KG1 (cell line): ENCODE measurements at places on chromosomes 1 and 21.

DNA sequence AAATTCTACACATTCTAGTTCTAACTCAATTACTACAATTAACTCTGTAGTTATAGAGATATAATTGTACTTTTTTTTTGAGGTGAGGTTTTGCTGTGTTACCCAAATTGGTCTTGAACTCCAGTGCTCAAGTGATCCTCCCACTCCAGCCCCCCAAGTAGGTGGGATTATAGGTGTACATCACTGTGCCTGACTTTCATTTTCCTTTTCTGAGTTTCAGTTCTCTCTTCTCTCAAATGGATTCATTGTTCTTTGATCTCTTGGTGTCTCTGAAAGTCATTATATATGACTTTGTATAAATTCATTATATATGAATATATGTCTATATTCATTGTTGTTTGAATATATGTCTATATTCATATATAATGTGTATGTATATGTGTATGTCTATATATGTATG is 74.0 kb upstream of the GALNT2 start:
- DNase-seq, result no peak

- no peak for DNase-seq
Measured at GRCh38 chr1:205188098-205188497, 23.4 kb downstream of the DSTYK start.

- DNase-seq, result peak; percentile 3
Measured at GRCh38 chr1:171188388-171189266, 3.5 kb downstream of the FMO2 start.

- no peak for DNase-seq
Measured at GRCh38 chr1:169117014-169117413, 10.5 kb downstream of the ATP1B1 start.

DNA sequence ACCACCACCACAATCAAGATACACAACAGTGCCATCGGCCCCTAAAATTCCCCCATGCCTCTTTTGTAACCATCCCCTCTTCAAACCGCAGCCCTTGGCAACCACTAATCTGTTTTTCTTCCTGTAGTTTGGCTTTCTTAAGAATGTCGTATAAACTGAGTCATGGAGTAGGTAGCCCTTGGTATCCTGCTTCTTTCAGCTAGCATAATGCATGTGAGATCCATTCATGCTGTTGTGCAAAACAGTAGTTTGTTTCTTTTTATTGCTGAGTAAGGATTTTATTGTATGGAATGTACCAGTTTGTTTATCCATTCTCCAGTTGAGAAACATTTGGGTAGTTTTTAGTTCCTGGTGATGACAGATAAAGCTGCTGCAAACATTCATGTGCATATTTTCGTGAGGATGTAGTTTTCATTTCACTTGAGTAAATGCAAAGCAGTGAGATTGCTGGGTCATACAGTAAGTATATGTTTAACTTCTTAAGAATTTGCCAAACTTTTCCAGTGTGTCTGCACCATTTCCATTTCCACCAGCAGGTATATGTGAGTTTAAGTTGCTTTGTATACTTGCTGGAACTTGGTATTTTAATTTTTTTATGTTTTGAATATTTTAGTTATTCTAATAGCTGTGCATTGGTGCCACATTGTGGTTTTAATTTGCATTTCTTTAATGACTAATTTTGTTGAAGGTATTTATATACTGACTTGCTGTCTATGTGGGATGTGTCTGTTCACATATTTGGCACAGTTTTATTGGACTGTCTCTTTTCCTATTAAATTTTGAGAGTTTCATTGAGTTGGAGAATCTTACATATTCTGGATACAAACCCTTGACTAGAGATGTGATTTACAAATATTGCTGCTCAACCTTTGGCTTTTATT is 148.4 kb upstream of the MAP1LC3C start:
- no peak for DNase-seq

DNA sequence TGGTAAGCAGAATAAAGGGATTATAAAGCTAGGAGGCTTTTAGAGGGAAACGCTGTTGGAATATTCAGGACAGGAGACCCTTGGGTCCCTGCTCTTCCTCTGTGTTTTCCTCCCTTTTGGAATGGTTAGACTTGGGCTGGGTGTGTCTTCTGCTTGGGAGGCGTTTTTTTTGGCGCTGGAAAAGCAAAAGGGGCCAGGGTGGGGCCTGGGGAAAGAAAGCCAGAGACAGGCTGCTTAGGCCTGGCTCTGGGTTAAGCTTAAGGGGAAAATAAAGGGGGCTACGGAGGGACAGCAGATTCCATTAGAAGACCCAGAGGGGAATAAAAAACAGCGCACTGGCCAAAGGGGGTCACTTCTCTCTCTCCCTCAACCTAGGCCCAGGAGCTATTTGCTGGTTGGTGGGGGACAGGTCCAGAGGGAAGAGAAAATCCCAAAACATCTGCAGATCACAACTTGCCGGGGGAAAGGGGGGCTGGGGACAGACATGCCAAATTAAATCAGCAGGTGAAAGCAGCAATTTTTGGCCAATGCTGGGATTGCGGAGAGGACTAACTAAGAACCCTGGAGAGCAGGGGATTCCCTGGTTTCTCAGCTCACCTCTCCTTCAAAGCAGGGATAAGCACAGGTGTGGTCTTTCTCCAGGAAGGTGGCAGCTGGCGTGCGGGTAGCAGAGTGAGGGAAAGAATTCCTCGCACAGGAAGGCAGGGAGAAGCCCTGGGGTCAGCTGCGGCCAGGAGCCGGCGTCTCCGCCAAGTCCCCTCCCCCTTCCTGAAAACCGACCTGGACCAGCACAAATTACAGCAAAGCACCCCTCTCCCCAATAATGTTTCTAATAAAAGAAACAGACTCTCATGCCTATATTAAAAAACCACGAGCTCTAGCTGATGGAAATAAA is 82.2 kb upstream of the AK4 start:
- DNase-seq, result no peak

GRCh38 chr1:80779275-80779674 is 1021.5 kb upstream of the ADGRL2 start:
- DNase-seq, result no peak

DNA sequence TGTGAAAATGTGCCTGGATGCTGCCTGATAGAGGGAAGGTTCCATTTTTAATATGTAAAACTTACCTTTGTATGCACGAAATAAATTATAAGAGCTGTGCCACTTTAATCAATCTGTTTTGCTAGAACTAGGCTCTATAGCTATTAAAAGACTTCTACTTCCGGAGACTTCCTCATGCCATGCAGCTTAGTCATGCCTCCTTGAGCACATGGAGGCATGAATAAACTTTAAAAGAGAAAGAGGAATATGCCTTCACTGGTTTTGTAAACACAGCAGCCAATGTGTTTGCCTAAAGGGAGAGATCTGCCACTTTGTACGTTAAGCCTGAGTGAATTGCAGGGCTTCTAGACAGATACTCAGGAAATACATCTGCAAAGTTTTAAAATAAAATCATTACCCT is 604.6 kb downstream of the LRRIQ3 start:
- no peak for DNase-seq

GRCh38 chr1:5393603-5394002 is 598.6 kb downstream of the NPHP4 start:
- DNase-seq, result no peak

- DNase-seq, result no peak
Measured at GRCh38 chr1:23634840-23635651, 56.6 kb upstream of the RPL11 start.

GRCh38 chr1:244391761-244392160 is 59.9 kb downstream of the ADSS2 start:
- no peak for DNase-seq

- no peak for DNase-seq
Measured at GRCh38 chr1:218785928-218786327, 387.8 kb upstream of the LYPLAL1 start.

- no peak for DNase-seq
Measured at GRCh38 chr1:204408074-204408507, 3.5 kb downstream of the PPP1R15B start.

- DNase-seq, result no peak
Measured at GRCh38 chr1:50742523-50742922, 217.5 kb downstream of the FAF1 start.

- DNase-seq, result no peak
Measured at GRCh38 chr1:228839656-228840055, 104.4 kb downstream of the RHOU start.

GRCh38 chr1:12634156-12634555 is 9.7 kb upstream of the AADACL4 start:
- no peak for DNase-seq

DNA sequence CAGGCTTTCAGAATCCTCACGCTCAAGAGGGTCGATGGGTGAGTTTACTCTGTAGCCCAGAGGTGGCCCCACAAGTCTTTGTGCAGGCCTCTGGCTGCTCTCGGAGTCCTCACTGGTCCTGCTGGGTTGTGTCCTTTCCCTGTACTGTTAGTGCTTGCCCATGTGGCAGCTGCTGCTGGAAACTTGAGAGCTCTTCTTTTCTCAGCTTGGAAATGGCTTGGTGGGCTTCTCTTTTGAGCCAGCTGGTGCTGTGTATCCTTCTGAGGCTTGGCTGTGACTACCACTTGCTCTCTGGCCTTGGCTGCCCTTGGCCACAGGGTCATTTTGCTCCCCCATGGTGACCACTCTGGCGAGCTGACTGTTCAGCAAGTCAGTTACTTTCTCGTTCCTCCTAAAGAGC is 82.2 kb upstream of the LMO4 start:
- no peak for DNase-seq

DNA sequence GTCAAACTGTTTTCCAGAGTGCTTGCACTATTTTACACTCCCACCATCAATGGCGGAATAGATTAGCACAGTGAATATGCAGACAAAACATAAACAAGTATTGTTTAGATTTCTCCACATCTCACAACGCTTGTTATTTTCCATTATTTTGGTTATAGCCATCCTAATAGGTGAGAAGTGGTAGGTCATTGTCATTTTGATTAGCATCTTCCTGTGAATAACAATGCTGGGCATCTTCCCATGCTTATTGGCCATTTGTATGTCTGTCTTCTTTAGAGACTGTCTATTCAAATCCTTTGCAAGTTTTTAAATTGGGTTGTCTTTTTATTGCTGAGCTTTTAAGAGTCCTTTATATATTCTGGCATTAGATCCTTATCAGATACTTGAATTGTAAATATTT is 54.7 kb downstream of the LRRC71 start:
- no peak for DNase-seq

DNA sequence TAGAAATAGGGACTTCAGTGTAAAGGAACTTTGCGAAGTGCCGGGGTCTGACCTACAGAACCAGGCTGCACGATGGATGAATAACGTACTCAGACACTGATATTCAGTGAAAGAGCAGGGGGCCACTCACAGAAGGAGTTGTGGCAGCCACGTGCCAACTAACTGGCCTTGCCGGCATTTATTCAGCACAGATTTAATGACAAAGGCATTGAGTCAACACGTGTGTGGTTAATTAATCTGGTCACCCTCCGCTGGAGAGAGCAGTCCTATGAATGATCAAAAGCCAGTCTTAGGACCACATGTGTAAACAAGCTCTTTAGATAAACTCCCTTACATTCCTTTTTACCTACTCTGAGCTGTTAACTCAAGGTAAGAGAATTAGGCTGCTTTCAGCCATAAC is 6.2 kb upstream of the B3GALT2 start:
- no peak for DNase-seq

DNA sequence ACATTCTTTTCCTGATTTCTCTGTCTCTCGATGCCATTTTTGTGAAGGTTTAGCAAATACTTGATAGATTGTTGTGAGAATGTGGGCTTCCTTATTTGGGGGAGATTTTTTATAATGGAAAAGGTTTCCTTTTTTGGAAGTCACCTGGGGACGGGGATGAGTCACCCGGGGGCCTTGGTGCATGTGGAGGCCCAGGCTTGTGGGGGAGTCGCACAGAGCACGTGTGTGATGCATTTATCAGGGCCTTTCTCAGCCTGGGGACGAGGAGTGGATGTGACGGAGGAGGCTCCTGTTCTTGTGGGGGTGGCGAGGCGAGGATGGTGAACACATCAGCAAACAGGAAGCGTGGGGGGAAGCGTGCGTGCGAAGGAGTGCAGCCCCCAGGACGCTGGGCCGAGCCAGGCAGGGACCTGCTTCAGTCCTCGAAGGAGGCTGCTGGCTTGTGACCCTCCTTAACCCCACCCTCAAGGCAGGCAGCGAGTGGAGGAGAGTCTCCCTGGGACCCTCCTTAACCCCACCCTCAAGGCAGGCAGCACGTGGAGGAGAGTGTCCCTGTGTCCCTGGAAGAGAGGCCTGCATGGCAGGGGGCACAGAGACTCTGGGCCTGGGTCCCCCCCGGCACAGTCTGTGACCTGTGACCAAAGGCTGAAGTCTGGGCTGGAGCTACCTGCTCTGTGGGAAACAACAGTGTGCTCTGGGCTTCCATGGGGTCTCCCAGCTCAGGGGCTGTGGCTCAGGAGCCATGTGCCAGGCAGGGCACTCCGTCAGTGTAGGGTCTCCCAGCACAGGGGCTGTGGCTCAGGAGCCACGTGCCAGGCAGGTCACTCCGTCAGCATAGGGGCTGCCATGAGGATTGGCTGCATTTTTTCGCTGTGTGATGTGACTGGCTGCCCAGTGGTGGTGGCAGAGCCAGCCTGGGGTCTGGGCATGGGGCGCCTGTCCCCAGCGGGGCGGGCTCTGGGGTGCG is 57.2 kb downstream of the AGPAT3 start:
- DNase-seq, result no peak

GRCh38 chr1:53182716-53183094 is 13.9 kb upstream of the CPT2 start:
- no peak for DNase-seq

GRCh38 chr21:36061445-36061844 is 1.1 kb upstream of the SETD4 start:
- DNase-seq, result no peak

DNA sequence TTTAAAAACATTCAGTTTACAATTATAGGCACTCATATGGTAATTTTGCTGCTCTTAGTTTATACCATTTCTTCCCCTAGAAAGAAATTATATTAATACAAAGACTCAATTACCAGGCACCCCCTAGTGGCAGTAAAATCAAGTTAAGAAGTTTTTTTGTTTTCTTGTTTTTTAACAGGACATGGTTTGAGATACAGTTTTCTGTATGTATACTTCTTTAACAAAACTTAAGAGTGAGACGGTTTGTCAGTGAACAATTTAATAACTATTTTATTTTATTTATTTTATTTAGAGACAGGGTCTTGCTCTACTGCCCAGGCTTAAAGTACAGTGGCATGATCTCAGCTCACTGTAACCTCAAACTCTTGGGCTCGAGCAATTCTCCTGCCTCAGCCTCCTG is 224.6 kb downstream of the FAF1 start:
- DNase-seq, result peak; percentile 12

- DNase-seq, result no peak
Measured at GRCh38 chr1:239633432-239633831, 247.1 kb downstream of the CHRM3 start.

DNA sequence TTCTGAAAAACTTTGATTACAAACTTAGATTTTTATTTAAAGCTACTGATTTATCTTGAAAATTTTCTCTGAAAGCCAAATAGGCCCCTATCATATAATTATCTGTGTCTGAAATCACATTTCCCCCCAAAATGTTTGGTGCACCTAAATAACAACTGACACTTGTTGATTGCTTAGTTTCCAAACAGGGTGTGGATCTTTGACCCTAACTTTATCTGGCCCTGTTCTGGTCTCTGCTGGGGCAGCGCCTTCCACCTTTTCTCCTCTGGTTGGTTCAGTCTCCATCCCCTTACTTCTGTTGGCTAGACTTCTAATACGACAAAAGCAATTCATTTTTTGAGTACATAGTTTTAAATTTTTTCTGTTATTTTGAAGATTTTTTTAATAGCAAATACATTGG is 10.2 kb upstream of the OTUD7B start:
- no peak for DNase-seq
